ENCODE measurements at places on chromosomes 16 and 17. TPM values are rescaled to one million over a fixed set of nuclear protein-coding genes. Genes with fewer than 3 reads are reported as not detected.
A peak's percentile ranks its signal among the peaks of the same experiment; 100 is the strongest.

DNA sequence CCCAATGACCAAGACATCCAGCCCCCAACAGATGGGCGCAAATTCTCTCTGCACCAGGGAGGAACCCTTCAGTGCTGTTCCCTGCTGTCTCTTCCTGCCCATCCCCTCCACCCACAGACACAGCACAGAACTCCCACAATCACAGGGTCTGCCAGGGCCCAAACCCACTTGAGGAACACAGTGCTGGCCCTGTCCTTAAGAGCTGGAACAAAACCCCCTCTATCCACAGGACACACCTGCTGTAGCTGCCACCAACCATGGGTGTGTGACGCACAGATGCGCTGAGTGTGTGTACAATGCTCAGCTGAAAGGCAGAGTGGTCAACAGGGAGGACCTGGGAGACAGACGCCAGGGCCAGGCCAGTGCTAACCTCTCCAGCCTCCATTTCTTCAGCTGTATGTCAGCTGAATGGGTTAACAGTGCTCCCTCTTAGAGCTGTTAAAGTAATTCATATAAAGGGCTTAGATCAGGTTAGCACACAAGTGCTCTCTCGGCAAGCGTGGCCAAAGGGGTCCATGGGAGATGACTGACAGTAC lies 62.1 kb downstream of the AMFR start:
- H3K27me3 ChIP-seq, result no peaks in the 10 kb centered on the region
- H3K27ac ChIP-seq, result no peak overlapping the region
- no peak overlapping the region for H3K4me3 ChIP-seq
- H3K4me1 ChIP-seq, result no peaks in the 10 kb centered on the region
- no peaks in the 10 kb centered on the region for H3K36me3 ChIP-seq

DRC7 gene
- total RNA-seq, result not detected

GRCh38 chr17:82775001-82775823 lies 23.3 kb downstream of the TBCD start:
- H3K27ac ChIP-seq, result no peak overlapping the region
- H3K27me3 ChIP-seq, result no peaks in the 10 kb centered on the region
- H3K4me1 ChIP-seq, result peaks cover 36% of the 10 kb centered on the region
- peak; percentile 65 for DNase-seq
- H3K4me3 ChIP-seq, result peak overlapping the region; percentile 65

GRCh38 chr16:89201439-89202377 lies 1.4 kb upstream of the SLC22A31 start:
- H3K36me3 ChIP-seq, result peaks cover 7% of the 10 kb centered on the region
- no peak overlapping the region for H3K4me3 ChIP-seq
- peaks cover 20% of the 10 kb centered on the region for H3K27me3 ChIP-seq
- H3K4me1 ChIP-seq, result peaks cover 8% of the 10 kb centered on the region

SPATA22 gene
- not detected for total RNA-seq
